ENCODE measurements at places on chromosomes 3 and 15.

- peak; percentile 15 for DNase-seq
Observed at GRCh38 chr3:128052595-128053351, 536 bp downstream of the SEC61A1 start.

GRCh38 chr15:63334821-63335220, 46.8 kb downstream of the CA12 start:
- no peak for DNase-seq

DNA sequence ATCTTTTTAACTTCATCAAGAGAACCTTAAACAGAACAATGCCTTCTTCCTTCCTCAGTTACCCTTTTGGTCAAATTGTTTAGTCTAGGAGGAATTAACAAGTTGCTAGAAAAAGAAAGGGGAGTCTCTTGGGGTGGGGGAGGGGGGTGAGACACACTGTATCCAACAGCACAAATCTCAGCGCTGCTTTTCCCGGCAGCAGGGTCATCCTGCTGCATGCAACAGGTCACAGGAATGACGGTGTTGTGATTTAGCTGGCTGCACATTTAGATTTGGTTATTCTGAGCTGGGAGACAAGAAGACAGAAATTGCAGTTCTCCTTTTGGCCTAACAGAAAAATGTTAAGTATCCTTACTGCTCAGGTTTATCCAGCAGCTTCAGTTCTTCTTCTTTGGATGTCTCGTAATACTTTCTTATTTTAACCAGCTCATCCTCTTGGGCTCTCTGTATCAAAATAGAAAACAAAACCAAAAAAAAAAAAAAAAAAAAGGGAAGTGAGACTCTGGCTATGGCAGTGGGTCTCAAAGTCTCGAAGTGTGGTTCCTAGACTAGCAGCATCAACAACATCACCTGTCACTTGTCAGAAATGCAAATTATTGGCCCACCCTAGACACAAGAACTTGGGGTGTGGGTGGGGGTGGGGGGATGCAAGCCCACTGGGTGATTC, 190.5 kb downstream of the GREM1 start:
- no peak for DNase-seq

GRCh38 chr3:108757404-108757982, at the start of gene RETNLB:
TSS of gene RETNLB (minus strand) at chr3:108757410. CDS start at chr3:108757185, 225 bp downstream.
- no peak for DNase-seq

DNA sequence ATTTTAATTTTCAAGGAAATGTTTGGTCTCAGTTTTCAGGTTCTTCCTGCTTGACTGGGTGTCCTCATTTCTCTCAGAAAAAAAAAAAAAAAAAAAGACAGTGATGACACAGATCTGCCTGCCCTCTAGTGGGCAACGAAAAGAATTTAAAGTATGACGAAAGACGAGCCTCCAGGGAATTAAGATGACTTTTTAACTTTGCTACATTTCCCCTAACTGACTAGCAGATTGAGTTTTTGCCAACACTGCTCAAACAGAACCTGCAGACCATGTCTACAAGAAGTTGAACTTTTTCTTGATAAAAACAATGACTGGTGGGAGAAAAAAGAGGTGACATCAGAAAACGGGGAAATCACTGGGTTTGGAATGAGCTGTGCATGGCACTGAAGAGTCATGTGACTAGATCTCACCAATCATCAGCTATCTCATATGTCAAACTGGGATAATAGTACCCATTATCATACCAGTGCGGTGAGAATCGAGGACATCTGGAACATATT, 40.8 kb downstream of the EOMES start:
- no peak for DNase-seq

GRCh38 chr15:23548071-23548470, 17.4 kb upstream of the MKRN3 start:
- DNase-seq, result no peak

- DNase-seq, result no peak
Observed at GRCh38 chr15:91224755-91225380, 124.8 kb downstream of the SV2B start.
